Esophagus muscularis mucosa (tissue), 4 donors: ENCODE measurements at places on chromosomes 4 and X. TPM values are rescaled to one million over a fixed set of nuclear protein-coding genes. Genes with fewer than 3 reads are reported as not detected.

DNA sequence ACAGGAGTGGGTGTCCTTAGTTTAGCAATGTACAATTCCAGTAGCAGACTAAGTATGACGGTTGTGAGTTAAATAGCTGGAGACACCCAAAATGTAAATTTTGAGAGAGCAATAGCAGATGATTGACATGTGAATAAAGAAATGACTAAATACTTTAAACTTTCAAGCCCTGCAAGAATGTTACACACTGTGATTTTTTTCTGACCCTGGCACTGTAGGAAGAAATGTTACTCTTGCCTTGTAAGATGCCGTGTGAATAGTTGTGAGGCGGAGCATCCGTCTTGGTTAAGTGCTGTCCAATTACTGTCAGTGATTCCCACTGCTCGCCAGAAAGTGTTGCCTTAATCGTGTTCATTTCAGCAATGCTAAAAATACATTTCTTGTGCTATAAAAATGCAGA is 1248.1 kb downstream of the RAPGEF2 start:
- no peak overlapping the region for H3K4me3 ChIP-seq
- no peak for DNase-seq
- no peaks in the 10 kb centered on the region for H3K27me3 ChIP-seq
- H3K4me1 ChIP-seq, result no peaks in the 10 kb centered on the region
- H3K36me3 ChIP-seq, result no peaks in the 10 kb centered on the region

CYLC1 gene
- total RNA-seq, result not detected

CENPVL1 gene
- total RNA-seq, result not detected

DNA sequence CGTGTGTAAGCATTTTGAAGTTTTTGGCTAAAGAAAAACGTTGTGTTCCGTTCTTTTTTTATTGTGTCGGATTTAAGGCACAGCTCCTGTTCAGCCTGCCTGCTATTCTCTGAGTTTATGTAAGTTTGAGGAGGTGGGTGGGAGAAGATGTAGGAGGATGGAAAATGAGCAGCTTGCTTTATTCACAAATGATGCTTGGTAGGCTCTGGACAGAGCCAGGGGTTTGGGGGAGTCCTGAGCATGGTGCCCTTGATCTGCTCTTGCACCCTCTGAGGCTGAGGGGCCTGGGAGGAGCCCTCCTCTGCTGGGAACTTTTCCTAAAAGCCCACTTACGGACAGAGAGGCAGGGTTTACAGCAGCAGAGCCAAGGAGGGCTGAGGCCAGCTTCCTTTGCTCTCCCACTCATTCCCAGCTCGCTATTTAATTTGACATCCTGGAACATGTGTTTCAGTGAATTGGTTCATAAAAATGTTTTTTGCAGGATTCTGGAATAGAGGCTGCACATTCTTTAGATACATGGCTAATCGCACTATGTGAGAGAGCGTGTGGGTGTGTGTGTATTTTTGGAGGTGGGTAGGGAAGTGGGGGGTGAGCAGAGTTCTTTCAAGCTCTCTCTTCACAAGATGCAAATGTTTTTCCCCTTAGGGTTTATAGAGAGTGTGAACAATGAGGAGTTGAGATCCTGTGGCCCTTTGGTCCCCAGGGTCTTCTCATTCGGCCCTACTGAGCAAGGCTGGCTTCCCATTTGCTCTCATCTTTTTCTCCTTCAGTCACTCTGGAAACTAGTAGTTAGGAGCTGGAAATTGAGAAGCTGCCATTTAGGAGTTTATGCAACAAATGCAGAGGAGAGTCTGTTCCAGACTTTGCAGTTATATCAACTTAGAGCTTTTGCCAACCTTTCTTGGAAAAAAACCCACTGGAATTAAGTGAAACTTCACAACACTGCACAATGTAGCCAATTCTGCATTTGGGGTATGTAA is 32.1 kb downstream of the TMEM131L start:
- H3K4me1 ChIP-seq, result peaks cover 51% of the 10 kb centered on the region
- peak overlapping the region; percentile 1 for H3K4me3 ChIP-seq
- peak overlapping the region; percentile 74 for H3K27ac ChIP-seq
- no peaks in the 10 kb centered on the region for H3K27me3 ChIP-seq

RBMXL3 gene
- total RNA-seq, result not detected

- H3K27ac ChIP-seq, result peak within 1 kb of the TSS; percentile 57
- no peaks in the 10 kb centered on the region for H3K36me3 ChIP-seq
- peaks cover 17% of the 10 kb centered on the region for H3K27me3 ChIP-seq
- DNase-seq, result no peak
- H3K4me3 ChIP-seq, result peak within 1 kb of the TSS; percentile 69
Observed at GRCh38 chr4:55125087-55125721, at the start of gene KDR. TSS of gene KDR (minus strand) at chr4:55125595. CDS start at chr4:55125293, 302 bp downstream.

USP46 gene
- total RNA-seq, result 9.3 TPM

DNA sequence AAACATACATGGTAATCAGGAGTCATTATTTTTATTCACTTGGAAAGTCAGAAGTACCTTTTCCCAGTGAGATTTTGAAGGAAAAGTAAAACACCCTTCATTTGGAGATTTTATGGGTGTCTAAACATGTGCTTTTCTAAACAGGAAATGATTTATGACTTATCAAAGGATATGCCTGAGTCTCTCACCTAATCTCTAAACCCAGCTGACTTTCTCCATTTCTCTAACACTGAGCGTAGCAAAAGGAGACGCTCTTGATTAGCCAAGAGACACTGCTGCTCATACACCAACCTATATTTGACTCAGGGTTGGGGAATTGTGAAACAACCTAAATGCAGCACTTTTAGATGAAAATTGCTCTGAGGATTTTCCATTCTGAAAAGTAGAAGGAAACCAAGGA is 468.5 kb upstream of the FTHL17 start:
- no peaks in the 10 kb centered on the region for H3K4me1 ChIP-seq
- no peak overlapping the region for H3K4me3 ChIP-seq
- no peak for DNase-seq
- H3K36me3 ChIP-seq, result no peaks in the 10 kb centered on the region
- no peaks in the 10 kb centered on the region for H3K27me3 ChIP-seq
- H3K27ac ChIP-seq, result no peak overlapping the region

DNA sequence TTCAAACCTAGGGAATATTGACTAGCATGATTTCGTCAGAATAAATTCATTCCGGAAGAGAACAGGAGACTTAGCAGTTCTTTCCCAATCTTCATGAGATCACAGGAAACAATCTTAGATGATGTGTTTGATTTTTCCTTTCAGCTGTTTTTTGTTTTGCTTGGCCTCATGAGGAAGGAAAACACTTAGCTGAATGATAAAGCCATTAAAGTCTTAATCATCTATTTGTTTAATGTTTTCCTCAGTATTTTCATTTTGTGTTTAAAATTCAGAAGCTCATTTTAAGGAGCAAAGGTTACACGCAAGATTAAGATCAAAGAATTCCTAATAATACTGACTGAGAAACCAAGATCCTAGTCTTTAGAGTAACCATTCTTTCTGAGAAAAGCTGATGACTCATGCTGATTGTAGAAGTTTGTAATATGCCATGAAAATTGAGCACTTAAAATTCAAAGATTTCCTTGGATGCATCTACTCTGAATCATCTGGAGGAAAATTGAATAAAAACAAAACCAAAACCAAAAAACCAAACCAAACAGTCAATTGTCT is 15.4 kb upstream of the TBC1D19 start:
- no peak for DNase-seq
- H3K27ac ChIP-seq, result no peak overlapping the region
- no peaks in the 10 kb centered on the region for H3K27me3 ChIP-seq
- H3K4me1 ChIP-seq, result no peaks in the 10 kb centered on the region

- no peak for DNase-seq
- no peak overlapping the region for H3K27ac ChIP-seq
- H3K4me3 ChIP-seq, result no peak overlapping the region
- H3K27me3 ChIP-seq, result no peaks in the 10 kb centered on the region
- no peaks in the 10 kb centered on the region for H3K4me1 ChIP-seq
Observed at GRCh38 chr4:138890891-138891570, 124.5 kb upstream of the NOCT start.

DNA sequence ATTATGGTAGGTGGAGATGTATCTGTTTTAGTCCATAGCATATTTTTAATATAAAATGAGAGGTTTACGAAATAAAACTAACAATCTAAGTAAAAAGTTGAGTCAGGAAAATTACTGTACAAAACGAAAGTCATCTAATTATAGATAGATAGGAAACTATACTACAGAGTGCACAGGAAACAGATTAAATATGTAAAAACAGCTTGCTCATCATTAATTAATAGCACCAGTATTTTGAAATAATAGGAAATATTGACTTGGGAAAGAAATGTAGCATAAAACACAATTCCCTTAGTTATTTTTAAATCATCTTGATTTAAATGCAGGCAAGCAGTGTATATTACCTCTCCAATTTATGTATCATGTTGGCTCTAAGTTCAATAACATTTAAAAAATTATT is 227.9 kb downstream of the GPM6A start:
- H3K27me3 ChIP-seq, result no peaks in the 10 kb centered on the region
- H3K27ac ChIP-seq, result no peak overlapping the region
- H3K36me3 ChIP-seq, result no peaks in the 10 kb centered on the region
- no peak overlapping the region for H3K4me3 ChIP-seq

BANK1 gene
- total RNA-seq, result 2.7 TPM

GRCh38 chrX:38514016-38514854 is 47.1 kb upstream of the TSPAN7 start:
- no peaks in the 10 kb centered on the region for H3K4me1 ChIP-seq
- H3K27ac ChIP-seq, result no peak overlapping the region

GRCh38 chr4:156411531-156411930 is 457.9 kb upstream of the CTSO start:
- H3K27me3 ChIP-seq, result no peaks in the 10 kb centered on the region
- no peak overlapping the region for H3K4me3 ChIP-seq
- H3K27ac ChIP-seq, result no peak overlapping the region
- DNase-seq, result no peak
- H3K4me1 ChIP-seq, result no peaks in the 10 kb centered on the region

DNA sequence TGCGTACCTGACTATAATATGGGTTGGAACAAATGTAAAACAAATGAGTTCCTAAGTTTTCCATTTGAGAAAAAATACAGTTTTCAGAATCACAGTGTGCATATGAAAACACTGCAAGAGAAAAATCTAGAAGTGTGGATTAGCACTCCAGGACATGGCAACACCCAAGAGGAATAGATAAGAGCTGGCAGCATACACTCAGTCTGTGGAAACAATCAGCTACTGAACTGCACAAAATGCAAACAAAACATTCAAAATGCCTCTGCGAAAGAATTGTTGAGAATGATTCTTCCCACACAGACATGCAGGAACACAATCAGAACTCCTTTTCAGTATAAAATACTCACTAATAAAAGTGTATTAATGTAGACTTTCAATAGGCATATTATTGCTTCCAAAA is 39.9 kb downstream of the ATP8A1 start:
- H3K27ac ChIP-seq, result no peak overlapping the region
- H3K27me3 ChIP-seq, result no peaks in the 10 kb centered on the region
- no peak for DNase-seq
- H3K36me3 ChIP-seq, result no peaks in the 10 kb centered on the region

GYG2 gene
- 18.1 TPM for total RNA-seq

- no peak overlapping the region for H3K4me3 ChIP-seq
- H3K27me3 ChIP-seq, result no peaks in the 10 kb centered on the region
- DNase-seq, result peak; percentile 50
- no peaks in the 10 kb centered on the region for H3K4me1 ChIP-seq
Observed at GRCh38 chr4:10998846-10999245, 314.3 kb upstream of the CLNK start.

GRCh38 chr4:17934286-17934685 is 87.3 kb downstream of the LCORL start:
- H3K4me3 ChIP-seq, result no peak overlapping the region
- no peaks in the 10 kb centered on the region for H3K36me3 ChIP-seq
- H3K27me3 ChIP-seq, result no peaks in the 10 kb centered on the region

DNA sequence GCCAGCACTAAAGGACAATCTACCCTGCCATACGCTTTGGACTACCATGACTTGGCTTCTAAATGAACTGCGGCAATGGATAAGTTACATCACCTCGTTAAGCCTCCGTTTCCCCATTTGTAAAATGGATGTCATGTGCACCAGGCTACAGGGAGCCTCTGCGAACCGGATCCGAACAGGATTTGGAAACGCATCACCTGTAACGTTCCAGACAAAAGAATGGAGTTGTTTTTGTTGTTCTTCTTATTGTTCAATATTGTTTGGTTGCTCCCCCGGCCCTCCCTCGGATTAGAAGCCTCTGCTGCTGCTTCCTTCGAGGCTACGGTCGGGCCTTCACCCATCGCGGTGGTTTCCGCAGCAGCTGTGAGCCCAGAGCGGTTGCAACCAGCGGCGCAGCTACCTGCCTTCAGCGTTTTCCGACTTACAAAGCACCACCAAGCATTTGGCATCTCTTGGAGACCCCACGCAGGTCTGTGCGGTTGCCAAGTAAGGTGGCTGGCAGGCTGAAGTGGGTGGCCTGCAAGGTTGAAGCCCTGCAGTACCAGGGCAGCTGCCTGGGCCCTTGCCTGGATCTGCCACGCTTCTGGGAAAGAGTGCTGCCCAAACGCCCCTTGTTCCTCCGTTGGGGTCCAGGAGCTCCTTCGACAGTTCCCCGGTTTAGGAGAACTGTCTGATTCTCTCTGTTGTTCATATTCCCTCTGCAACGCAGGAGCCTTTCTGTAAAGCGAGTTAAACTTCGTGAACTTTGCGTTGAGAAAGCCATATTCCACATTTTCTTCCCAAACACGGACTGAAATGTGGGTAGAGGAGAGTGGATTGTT is 7.1 kb downstream of the NKX3-2 start:
- no peak overlapping the region for H3K27ac ChIP-seq
- H3K4me1 ChIP-seq, result peaks cover 47% of the 10 kb centered on the region
- no peak overlapping the region for H3K4me3 ChIP-seq
- peaks cover 88% of the 10 kb centered on the region for H3K27me3 ChIP-seq
- peak; percentile 45 for DNase-seq
